ENCODE measurements at places on chromosomes 3 and 15. TPM values are rescaled to one million over a fixed set of nuclear protein-coding genes. Genes with fewer than 3 reads are reported as not detected.
A peak's percentile ranks its signal among the peaks of the same experiment; 100 is the strongest.

DNA sequence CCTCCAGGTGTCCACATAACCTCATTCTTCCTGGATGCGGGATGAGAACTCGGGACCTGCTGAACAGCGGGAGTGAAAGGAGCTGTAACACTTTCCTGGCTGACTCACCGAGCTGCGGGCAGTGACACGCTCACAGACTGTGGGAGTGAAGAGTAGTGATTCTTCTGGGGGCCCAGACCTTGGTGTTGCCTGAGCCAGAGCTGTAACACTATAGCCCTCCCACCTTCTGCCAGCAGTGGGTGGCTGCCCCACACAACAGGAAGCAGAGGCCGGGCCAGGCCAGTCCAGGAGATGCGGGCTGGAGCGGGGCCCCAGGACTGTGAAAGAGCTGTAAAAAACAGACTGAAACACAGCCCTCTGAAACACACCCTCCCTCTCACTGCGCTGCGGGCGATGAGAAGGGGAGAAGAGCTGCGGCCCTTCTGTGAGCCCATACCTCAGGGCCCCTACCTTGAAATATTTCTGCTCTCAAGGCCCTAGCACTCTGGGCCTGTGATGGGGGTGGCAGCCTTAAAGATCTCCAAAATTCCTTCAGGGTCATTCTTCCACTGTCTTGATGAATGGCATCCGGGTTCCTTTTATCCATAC, 464.0 kb upstream of the CCDC54 start:
- H3K27me3 ChIP-seq: no peaks in the 10 kb centered on the region
- no peaks in the 10 kb centered on the region for H3K4me1 ChIP-seq
- H3K4me3 ChIP-seq: no peak overlapping the region
- no peaks in the 10 kb centered on the region for H3K36me3 ChIP-seq
- DNase-seq: peak; percentile 13
- H3K27ac ChIP-seq: no peak overlapping the region

DNA sequence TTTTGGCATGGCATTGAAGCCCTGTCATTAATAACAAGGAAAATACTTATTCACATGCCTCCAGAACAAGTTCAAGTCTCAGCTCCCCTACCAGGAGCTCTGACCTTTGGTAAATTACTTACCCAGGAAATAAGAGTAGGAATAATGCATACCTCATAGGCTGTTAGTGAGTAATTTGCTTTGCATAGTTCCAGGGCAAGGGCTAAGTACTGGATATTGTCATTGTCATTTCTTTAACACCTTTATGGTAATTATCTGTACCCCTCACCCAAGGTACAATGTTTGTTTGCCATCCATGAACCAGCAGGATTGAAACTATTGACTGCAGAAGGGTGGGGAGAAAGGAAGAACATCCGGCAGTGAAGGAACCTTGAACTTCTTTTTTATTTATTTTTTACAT, 148.5 kb downstream of the SOX2 start:
- H3K4me3 ChIP-seq: no peak overlapping the region
- no peaks in the 10 kb centered on the region for H3K4me1 ChIP-seq
- no peak overlapping the region for H3K27ac ChIP-seq
- DNase-seq: no peak
- H3K36me3 ChIP-seq: no peaks in the 10 kb centered on the region
- no peaks in the 10 kb centered on the region for H3K27me3 ChIP-seq

SLC35G2 gene
- total RNA-seq: 7.6 TPM

DNA sequence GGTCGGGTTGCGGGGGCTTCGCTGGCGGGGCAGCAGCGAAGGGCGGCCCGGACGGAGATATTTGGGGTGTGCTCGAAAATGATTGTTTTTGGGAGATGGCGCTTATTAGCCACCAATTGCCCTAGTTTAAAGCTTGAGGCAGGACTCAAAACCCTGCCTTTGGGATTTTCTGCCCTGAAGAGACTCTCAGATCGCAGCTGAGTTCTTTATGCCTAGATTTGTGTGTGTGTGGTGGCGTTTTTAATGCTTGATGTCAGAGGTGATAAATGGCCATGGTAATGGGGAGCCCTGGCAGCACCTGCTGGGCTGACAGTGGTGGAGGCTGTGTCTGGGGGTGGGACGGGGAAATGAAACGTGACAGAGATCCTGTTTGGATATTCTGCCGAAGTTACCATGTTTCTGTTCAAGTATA, 604 bp downstream of the KCTD6 start:
- peak overlapping the region; percentile 78 for H3K4me3 ChIP-seq
- H3K27me3 ChIP-seq: no peaks in the 10 kb centered on the region
- no peak for DNase-seq
- H3K27ac ChIP-seq: peak overlapping the region; percentile 50

SEMA5B gene
- not detected for total RNA-seq

RLBP1 gene
- total RNA-seq: not detected

All from MCF 10A (cell line).